NCI-H2171 (cell line): ENCODE measurements at places on chromosomes 5 and 9.

DNA sequence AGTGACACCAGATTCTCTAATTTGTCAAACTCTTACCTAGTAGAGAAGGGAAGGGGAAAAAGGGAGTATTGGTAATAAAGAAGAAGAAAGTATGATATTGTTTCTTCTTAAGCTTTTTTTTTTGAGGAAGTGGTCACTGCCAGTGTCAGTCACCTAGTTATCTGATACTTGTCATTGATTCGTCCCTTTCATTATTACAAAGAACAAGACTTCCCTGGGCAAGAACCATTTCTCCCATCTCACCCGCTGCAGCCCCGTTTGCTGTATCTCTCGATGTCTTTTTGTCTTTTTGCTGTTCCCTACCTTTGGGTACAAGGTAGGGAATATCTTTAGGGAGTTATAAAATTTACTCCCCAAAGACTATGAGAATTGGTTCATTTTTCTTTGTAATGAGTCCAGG is 249.0 kb downstream of the ARHGAP26 start:
- DNase-seq: no peak

- no peak for DNase-seq
These were observed 22.8 kb upstream of the TRMT10B start for GRCh38 chr9:37730839-37731238.

DNA sequence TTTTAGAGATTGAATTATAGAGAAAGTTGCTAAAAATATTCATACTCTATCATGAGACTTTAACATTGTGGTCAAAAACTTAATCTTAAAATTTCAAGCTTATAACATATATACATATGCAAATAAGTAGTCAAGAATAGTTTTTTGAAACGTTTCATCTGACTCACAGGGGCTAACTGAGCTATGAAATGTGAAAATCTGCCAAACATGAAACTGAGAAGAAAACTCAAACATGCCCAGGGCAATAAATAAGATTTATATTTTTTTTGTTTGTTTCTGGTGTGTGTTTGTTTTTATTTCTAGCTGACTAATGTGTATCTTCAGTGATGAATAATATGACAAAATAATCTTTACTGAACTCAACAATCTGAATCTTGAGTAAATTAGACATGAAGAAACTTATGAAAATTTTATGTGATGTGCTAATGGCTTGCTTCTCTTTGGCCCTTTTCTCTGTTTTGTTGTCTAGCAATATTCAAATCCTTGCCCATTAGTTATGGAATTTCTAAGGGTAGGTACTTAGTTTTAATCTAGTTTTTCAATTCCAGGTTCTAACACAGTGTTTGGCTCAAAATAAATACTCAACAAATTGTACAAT is 99.9 kb downstream of the FAM174A start:
- no peak for DNase-seq

- no peak for DNase-seq
These were observed 206.3 kb downstream of the CSNK1G3 start for GRCh38 chr5:123718238-123718637.

DNA sequence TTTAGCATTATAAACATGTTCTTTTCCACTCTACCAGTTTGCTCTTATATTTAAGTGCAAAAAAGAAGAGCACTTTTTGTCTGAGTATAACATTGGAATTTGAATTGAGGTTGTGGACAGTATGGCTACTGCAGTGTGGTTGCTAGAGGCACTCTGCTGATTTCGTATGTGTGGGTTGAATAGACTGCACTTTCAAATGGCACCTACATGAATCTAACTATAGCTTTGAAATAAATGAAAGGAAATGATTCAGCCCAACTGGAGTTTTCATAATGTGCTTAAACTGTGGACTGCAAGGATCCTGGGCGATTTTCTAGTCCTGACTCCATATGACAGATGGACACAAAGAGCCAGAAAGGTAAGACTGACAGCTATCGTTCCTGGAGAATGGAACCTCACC is 657.6 kb upstream of the RIOK2 start:
- no peak for DNase-seq

DNA sequence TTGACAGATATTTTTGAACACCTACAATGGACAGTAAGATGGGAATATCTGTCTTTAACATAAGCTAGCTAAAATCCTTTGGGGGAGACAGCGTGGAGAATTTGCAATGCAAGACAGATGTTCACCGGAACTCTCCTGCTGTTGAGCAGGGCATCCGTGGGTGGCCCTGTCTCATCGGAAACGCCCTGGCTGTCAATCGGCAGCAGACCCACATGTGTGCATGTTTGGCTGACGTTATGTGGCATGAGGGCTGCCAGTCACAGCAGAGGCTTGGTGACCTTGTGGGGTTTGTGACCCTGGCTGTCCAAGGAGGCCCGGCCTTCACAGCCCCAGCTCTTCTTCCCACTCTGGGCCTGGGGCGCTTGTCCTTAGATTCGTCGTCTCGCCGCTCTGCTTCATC is 129.7 kb upstream of the OTULINL start:
- no peak for DNase-seq

- no peak for DNase-seq
These were observed 56.7 kb downstream of the LRSAM1 start for GRCh38 chr9:127507751-127508648.
